Left ventricle myocardium inferior (tissue), 1 donor: ENCODE measurements at places on chromosomes 3 and 15. TPM values are rescaled to one million over a fixed set of nuclear protein-coding genes. Genes with fewer than 3 reads are reported as not detected.

The SH3BP5 gene
- 8.8 TPM for total RNA-seq

The TMEM207 gene
- not detected for total RNA-seq

The PRR20G gene
- total RNA-seq = not detected

DNA sequence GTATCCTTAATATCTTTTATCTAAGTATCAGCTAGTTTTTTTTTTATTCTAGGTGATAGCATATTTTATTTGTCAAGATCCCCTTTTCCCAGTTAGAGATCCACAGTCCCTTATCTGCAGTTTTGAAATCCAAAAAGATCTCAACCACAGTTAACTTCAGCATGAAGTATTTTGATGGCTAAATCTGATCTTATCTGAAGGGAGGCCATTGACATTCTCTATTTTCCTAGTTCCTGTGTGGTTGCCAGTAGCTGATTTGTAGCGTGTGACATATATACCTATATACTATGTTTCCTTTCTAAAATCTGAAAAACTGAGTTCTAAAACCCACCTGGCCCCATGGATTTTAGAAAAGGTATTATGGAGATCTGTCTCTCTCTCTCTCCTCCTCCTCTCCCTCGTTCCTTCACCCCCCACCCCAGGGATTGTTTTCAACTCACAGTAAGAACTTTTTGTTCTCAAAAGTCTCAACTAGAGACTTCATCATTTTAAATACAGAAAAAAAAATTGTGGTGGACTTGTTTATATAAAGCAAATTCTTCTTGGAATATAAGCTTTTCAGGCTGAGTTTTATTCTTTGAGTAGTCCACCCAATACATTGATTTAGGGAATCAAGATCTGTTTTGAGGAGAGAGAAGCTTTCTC is 12.3 kb downstream of the TCF12 start:
- H3K4me3 ChIP-seq = no peak overlapping the region
- DNase-seq = no peak
- peaks cover 85% of the 10 kb centered on the region for H3K4me1 ChIP-seq
- H3K27ac ChIP-seq = peak overlapping the region; percentile 17

DNA sequence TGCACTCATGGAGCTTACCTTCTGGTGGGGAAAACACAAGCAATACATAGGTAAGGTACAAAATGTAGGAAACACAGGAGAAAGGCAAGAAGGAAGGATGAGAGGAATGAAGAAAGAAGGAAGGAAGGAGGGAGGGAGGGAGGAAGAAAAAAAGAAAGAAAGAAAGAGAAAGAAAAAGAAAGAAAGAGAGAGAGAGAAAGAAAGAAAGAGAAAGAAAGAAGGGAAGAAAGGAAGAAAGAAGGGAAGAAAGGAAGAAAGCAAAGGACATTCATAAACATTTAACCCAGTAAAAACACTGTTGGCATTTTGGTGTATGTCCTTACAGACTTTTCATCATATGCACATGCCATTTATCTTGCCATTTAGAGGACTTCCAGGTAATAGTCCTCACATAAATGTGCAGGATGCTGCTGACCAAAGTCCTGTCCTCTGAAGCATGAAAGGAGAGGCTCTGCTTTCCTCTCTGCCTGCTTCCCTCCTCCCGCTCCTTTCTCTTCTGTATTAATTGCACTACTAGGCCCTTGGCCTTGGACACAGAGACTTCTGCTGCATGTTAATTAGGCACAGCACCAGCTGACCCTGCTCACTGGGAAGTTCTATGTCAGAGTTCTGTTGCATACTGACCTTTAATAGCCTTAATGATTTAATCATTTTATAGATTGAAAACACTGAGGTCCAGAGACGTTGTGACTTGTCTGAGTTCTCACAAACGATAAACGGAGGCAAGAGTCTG is 29.7 kb upstream of the NDUFB4 start:
- DNase-seq = no peak
- no peak overlapping the region for H3K27ac ChIP-seq
- no peak overlapping the region for H3K4me3 ChIP-seq

GRCh38 chr3:28912120-28912885 is 368.6 kb upstream of the RBMS3 start:
- H3K4me3 ChIP-seq = no peak overlapping the region
- DNase-seq = no peak
- no peaks in the 10 kb centered on the region for H3K27me3 ChIP-seq
- peaks cover 10% of the 10 kb centered on the region for H3K4me1 ChIP-seq

GRCh38 chr3:15151166-15151565 is 52.2 kb upstream of the RBSN start:
- no peak for DNase-seq
- peaks cover 35% of the 10 kb centered on the region for H3K27me3 ChIP-seq
- no peaks in the 10 kb centered on the region for H3K36me3 ChIP-seq
- H3K27ac ChIP-seq = no peak overlapping the region
- no peak overlapping the region for H3K4me3 ChIP-seq

The RGMA gene
- total RNA-seq = 16.9 TPM

DNA sequence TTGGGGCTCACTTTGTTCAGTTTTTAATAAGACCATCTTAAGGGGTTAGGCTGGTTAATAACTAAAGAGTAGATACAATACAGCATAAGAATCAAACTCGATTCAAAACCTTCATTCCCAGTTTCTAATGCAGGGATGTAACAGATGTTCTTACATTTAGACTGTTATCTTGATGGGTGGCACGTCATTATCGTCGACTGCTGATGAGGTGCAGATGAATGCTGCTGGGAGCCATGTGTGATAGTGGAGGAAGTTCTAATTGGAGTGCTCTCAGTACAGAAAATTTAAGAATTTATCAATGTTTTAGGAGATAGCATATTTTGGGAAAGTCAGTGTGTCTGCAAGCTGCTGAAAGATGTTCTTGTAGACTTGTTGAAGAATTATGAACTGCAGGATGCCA is 331.5 kb downstream of the PTPRG start:
- no peaks in the 10 kb centered on the region for H3K36me3 ChIP-seq
- H3K27ac ChIP-seq = no peak overlapping the region
- peaks cover 54% of the 10 kb centered on the region for H3K4me1 ChIP-seq
- no peaks in the 10 kb centered on the region for H3K27me3 ChIP-seq
- no peak overlapping the region for H3K4me3 ChIP-seq

The CHRM5 gene
- total RNA-seq = not detected

DNA sequence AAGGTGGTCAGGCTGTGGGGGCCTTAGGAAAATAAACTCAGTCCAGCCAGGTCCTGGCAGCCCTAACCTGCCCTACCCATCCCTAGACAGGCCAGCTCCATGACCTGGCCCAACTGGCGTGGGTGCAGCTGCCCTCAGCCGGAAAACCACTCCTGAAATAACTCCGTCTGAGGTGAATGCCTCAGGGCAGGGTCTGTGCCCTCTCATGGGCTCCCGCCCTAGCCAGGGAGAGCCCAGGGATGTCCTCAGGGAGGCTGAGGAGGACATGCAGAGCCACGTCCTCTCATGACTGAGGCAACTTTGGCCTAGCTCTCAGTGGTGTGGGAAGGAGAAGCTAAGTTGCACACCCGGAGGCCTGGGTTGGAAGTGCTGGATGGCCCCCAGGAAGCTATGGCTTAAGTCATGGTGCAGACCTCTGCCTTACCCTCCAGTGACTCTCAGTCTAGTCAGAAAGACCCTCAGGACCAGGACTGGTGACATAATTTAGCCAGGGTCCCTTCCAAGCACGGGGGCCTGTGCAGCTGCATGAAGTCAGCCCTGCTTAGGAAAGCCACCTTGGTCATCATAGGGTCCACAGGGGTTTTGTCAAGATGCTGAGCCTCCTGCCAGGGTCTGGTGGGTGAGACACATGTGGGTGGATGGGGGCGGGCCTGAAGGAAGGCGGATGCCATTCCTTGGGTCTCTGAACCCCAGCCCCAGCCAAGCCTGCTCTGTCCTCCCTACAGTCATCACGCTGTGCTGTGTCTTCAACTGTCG is 7.4 kb downstream of the TMIE start:
- H3K27ac ChIP-seq = no peak overlapping the region
- no peak overlapping the region for H3K4me3 ChIP-seq
- no peaks in the 10 kb centered on the region for H3K27me3 ChIP-seq
- peaks cover 12% of the 10 kb centered on the region for H3K4me1 ChIP-seq
- DNase-seq = peak; percentile 13

The RBP2 gene
- total RNA-seq = not detected

The MAP4 gene
- total RNA-seq = 662 TPM

The FAM107A gene
- total RNA-seq = 115 TPM

DNA sequence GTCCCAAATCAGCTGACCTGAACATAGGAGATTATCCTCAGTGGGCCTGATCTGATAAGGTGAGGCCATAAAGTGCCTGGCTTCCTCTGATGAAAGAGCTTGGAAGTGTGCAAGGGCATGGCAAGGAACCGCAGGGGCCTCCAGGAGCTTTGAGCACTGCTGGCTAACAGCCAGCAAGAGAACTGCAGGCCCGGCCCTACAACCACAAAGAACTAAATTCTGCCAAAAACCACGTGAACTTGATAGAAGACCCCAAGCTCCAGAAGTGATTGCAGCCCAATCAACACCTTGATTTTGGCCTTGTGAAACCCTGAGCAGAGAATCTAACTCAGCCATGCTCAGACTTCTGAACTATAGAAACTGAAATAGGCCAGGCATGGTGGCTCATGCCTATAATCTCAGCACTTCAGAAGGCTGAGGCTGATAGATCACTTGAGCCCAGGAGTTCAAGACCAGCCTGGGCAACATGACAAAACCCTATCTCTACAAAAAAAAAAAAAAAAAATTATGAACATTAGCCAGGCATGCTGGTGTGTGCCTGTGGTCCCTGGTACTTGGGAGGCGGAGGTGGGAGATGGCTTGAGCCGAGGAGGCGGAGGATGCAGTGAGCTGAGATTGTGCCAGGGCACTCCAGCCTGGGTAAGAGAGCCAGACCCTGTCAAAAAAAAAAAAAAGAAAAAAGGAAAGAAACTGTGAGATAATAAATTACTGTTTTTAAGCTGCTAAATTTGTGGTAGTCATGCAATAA is 7.7 kb upstream of the DIS3L start:
- no peak overlapping the region for H3K27ac ChIP-seq
- H3K36me3 ChIP-seq = no peaks in the 10 kb centered on the region
- DNase-seq = no peak
- no peaks in the 10 kb centered on the region for H3K27me3 ChIP-seq

GRCh38 chr3:15794842-15795650 is 2.7 kb downstream of the ANKRD28 start:
- no peak for DNase-seq
- H3K4me3 ChIP-seq = peak overlapping the region; percentile 55

The ITGB5 gene
- 122 TPM for total RNA-seq

GRCh38 chr3:59290358-59290757 is 240.5 kb upstream of the CFAP20DC start:
- H3K4me3 ChIP-seq = no peak overlapping the region
- no peaks in the 10 kb centered on the region for H3K36me3 ChIP-seq
- H3K27me3 ChIP-seq = no peaks in the 10 kb centered on the region
- DNase-seq = no peak

- peak overlapping the region; percentile 94 for H3K27ac ChIP-seq
- no peaks in the 10 kb centered on the region for H3K27me3 ChIP-seq
- H3K4me3 ChIP-seq = peak overlapping the region; percentile 71
- H3K4me1 ChIP-seq = peaks cover 70% of the 10 kb centered on the region
- H3K36me3 ChIP-seq = peaks cover 56% of the 10 kb centered on the region
Measured at GRCh38 chr3:119657887-119658702, 2.3 kb downstream of the POPDC2 start.

The OCA2 gene
- total RNA-seq = not detected

DNA sequence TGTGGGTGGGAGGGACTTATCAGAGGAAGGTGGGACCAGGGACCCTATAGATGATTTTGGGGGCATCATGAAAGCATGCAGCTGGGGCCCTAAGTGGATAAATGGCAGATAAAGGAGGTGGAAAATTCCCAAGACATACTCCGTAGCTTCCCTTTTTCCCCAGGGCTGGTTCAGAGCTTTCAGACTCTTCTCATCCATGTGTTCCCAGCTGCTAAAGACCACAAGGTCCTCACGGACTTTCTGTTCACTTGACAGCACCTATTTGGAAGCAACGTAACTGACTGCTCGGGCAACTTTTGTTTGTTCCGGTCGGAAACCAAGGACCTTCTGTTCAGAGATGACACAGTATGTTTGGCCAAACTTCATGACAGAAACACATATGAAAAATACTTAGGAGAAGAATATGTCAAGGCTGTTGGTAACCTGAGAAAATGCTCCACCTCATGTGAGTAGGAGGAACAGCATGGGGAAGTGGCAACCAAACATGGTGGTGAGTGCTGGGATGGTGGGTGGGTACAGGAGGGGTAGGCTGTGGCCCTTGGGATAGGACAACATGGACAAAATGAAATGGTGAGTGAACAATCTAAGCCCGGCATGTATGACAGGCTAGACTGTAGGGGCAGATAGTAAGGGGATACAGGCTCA is 28.7 kb upstream of the SRPRB start:
- no peak overlapping the region for H3K27ac ChIP-seq
- no peaks in the 10 kb centered on the region for H3K4me1 ChIP-seq
- DNase-seq = no peak
- H3K4me3 ChIP-seq = no peak overlapping the region
- H3K36me3 ChIP-seq = no peaks in the 10 kb centered on the region
- peaks cover 18% of the 10 kb centered on the region for H3K27me3 ChIP-seq

The TRANK1 gene
- total RNA-seq = 6.6 TPM

GRCh38 chr3:37319784-37320183 is 145.4 kb upstream of the LRRFIP2 start:
- H3K27ac ChIP-seq = no peak overlapping the region
- no peak for DNase-seq
- H3K4me3 ChIP-seq = no peak overlapping the region
- peaks cover 83% of the 10 kb centered on the region for H3K36me3 ChIP-seq
- H3K4me1 ChIP-seq = peaks cover 41% of the 10 kb centered on the region

- no peak for DNase-seq
- H3K36me3 ChIP-seq = no peaks in the 10 kb centered on the region
- no peak overlapping the region for H3K4me3 ChIP-seq
Measured at GRCh38 chr3:171790574-171790897, 19.7 kb downstream of the PLD1 start.

GRCh38 chr3:176510097-176510496 is 687.2 kb downstream of the TBL1XR1 start:
- H3K4me1 ChIP-seq = no peaks in the 10 kb centered on the region
- H3K36me3 ChIP-seq = no peaks in the 10 kb centered on the region
- no peaks in the 10 kb centered on the region for H3K27me3 ChIP-seq

GRCh38 chr15:57634290-57634689 is 42.6 kb downstream of the MYZAP start:
- peaks cover 93% of the 10 kb centered on the region for H3K4me1 ChIP-seq
- DNase-seq = no peak
- peak overlapping the region; percentile 87 for H3K27ac ChIP-seq
- H3K27me3 ChIP-seq = no peaks in the 10 kb centered on the region
- H3K36me3 ChIP-seq = peaks cover 66% of the 10 kb centered on the region
- no peak overlapping the region for H3K4me3 ChIP-seq

DNA sequence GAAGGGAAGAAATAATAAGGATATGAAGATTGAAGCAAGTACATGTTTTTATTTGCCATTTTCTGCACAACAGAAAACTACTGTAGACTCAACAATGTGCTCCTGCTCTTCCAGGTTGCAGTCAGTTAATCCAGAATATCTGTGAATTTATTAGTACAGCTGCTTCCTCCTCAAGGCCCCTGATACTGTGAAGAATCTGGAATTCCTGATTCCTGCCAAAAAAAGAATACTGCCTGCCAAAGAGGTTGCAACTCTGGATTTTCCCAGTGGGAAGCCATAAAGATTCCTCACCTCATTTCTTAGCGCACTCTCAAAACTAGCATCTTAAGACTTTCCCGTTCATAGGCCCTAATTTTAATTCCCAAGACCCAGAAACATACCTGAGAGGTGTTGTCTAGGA is 33.6 kb upstream of the LRRC3B start:
- H3K4me3 ChIP-seq = no peak overlapping the region
- H3K27ac ChIP-seq = no peak overlapping the region
- H3K36me3 ChIP-seq = no peaks in the 10 kb centered on the region

The GASK1A gene
- 1.6 TPM for total RNA-seq
